ENCODE measurements at places on chromosomes 12 and 14. TPM values are rescaled to one million over a fixed set of nuclear protein-coding genes. Genes with fewer than 3 reads are reported as not detected.

GRCh38 chr12:108812324-108812723 is 45.1 kb downstream of the SSH1 start:
- no peak for DNase-seq

The ESR2 gene
- 0.21 TPM for total RNA-seq

The KRT71 gene
- total RNA-seq, result not detected

DNA sequence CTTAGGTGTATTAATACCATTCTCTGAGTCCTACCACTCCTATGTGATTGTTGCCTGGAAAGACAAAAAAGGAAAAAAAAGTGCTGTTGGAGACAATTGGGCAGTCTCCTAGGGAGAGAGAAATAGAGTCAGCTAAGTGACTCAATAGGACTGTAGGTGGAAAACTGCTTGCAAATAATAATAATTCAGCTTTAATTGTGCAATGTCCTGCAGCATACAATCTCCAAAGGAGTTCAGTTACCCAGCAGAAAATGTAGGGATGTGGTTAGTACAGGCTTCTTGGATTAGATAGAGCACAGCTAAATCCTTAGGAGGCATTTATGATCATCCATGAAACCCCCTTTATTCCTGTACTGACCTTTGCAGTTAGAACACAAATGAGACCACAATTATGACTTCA is 3.0 kb upstream of the SRSF9 start:
- no peak for DNase-seq

- no peak for DNase-seq
Observed at GRCh38 chr12:30996255-30996654, 69.7 kb downstream of the TSPAN11 start.

GRCh38 chr12:4440187-4440941 is 5.3 kb downstream of the FGF6 start:
- no peak for DNase-seq

The GUCY2C gene
- total RNA-seq, result not detected

DNA sequence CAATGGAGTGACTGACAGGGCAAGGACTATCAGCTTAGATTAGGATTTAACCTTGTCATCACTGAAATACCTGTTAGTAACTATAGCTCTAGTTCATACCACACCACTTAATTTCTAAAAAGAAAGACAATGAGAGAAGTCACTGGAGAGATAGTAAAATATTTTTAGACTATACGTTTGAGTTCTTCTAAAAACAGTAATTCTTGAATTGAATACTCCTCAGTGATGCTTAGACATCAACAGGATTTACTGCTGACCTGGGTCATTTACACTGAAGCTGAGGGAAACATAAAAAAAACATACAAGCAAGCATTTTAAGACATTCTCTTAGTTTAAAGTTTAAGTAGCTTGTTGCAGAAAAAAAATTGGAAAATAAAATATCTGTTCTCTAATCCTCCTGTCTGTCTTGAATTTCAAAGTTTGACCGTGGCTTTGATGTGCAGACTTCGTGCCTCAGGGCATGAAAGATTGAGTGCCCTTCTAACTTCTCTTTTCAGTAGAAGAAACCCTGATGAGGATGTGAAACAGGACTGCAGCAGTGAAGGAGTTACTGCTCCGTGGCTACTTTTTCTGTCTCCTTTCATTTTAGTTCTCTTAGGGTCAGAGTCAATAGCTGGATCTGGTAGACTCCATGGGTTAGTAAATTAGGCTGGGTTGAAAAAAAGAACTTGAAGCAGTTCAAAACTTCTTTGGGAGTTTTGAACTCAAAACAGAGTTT is 172.2 kb downstream of the PTPRO start:
- DNase-seq, result no peak

- no peak for DNase-seq
Observed at GRCh38 chr12:109270494-109270893, 38.6 kb downstream of the FOXN4 start.

- DNase-seq, result no peak
Observed at GRCh38 chr12:54273981-54274380, 5.9 kb downstream of the CBX5 start.

DNA sequence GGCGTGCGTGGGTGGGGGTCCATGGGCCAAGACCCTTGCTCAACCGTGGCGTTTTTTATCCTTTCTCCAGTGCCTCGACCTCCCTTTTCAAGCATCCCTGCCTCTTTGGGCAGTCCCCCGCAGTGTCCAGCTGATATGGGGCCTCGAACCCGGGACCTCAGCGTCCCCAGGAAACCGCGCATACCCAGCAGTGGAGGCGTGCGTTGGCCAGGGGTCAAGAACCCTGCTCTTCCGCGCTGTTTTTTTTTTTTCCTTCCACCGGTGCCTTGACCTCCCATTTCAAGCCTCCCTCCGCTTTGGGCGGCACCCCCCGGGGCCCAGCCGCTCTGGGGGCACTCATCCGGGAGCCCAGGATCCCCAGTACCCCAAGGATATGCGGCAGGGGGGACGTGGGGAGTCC is 325.8 kb downstream of the ALG10 start:
- no peak for DNase-seq

The CEBPE gene
- not detected for total RNA-seq

- no peak for DNase-seq
Observed at GRCh38 chr12:103114296-103115055, 157.0 kb downstream of the ASCL1 start.

DNA sequence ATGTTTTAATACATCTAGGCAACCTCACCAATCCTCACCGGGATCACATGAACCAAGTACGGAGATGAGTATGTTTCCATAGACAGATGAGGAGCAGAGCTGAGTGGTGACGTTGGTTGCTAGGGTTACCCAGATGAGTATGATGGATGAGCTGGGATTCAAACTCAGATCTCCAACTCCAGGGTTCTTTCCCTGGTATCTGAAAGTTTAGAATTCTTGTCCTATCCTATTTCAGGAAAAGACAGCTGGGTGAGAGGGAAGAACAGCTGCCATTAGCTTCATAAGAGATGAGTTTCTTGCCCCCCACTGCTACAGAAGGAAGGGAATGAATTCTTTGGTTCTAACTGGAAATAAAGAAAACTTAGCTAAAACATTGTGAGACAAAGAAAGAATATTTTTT is 728.9 kb upstream of the TBX3 start:
- no peak for DNase-seq

DNA sequence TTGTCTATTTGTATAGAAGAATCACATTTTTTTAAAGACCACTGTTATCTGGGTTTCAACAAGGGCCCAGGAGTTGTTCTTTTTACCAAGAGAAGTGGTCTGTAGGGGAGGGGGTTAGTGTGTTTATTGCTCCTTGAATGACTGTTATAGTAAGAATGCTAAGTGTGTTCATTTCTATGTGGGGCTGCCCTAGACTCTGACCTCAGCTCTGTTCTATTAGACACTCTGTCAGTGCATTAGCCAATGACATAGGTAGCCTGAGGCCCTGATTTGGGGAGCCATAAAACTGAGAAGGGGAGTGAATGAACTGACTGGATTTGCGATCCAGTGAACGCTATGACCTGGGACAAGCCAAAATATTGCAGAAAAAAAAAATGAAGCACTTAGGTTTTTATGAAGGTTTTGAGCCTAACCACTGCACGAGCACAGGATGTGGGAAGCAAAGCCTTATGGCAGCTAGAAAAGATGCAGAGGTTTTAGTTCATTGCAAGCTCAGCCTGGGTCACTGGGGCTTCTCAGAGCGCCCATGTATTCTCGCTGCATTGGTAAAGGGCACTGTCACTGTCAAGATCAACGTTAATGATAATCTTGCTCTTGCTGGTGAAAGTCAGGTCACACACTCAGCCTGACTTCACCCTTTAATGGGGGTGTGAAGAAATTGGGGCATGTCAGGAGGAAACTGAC is 63.8 kb downstream of the PRKCH start:
- DNase-seq, result no peak

DNA sequence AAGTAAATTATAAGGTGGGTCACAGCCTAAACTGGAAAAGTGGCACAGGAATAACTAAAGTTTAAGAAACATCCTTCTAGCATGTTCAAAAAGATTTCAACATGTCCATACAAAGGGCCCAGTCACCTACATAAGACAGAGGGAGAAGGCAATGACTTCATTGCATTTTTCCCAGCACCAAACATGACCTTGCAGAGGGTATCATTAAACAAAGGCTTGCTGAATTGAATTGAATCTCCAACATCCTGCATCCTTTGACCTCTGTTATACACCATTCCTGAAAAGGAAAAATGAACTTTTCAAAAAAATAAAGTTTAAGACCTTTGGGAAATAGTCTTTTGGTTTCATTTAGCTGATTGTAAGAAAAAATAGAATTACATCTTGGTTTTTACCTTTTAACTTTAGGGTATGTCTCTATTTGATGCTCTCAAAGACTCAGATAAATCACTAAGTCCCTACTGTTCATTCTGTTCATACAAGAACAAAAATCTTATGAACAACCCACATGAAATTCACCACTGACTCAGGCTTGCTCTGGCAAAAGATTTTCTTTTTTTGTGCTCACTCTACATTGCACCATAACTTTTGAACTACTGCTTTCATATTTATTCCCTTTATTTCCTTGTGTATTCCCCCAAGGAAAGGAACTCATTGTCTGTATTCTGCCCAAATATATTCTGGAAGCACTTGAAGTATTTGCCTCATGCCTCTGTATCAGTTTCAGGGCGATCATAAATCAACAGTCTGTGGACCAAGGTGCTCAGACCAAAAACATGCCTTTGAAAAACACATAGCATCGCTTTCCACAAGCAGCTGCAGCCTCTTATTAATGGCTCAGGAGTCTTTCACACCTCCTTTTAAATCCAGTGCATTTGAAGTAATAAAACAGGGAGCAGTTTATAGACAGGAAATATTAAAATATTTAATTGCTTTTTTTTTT is 121.7 kb downstream of the DUSP6 start:
- DNase-seq, result peak; percentile 40

The TTC7B gene
- 29.3 TPM for total RNA-seq

GRCh38 chr12:51942056-51942455 is 9.4 kb upstream of the ACVR1B start:
- DNase-seq, result no peak

DNA sequence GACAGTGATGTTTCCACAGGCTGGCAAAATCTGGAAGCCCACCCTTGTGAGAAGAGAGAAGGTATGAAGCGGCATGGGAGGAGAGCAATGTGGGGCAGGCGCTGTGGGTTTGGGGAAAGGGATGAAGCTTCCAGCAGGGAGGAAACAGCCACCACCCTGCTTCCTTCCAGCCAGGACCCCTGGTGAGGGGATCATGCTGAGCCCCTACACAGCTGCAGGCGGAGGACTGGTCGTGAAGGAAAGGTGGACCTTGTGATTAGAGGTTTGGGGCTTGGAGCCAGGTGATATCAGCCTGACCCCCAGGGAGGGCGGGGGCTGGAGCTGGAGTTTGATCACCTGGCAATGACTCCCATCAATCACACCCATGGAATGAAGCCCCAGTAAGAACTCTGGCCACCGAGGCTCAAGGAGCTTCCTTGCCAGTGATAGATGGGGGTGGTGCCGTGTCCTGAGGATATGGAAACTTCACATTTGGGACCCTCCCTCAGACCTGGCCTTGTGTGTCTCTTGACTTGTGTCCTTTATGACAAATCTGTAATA is 48.6 kb downstream of the RIMBP2 start:
- DNase-seq, result no peak

DNA sequence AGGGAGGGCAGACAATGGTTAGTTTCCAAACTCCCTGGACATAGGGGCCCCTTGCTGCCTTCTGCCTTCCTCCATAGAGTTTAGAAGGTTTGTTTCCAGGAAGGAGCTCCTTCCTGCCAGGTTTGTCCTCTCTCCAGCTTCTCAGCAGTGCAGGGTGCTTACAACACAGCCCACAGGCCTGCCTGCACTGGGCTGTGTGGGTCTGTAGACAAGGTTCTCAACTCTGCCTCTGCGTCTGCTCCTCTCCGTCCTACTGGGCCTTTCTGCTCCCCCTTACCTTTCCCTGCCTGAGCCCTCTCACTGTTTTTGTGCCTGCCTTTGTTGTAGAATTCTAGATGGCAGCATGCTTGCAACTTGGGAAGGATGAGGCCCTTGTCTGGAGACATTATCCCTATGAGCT is 124.0 kb downstream of the SAMD4A start:
- no peak for DNase-seq

GRCh38 chr14:78790271-78790670 is 620.1 kb downstream of the NRXN3 start:
- DNase-seq, result no peak

The TPCN1 gene
- 10.7 TPM for total RNA-seq

- DNase-seq, result no peak
Observed at GRCh38 chr12:99278899-99279298, 368.7 kb upstream of the GARIN6 start.

GRCh38 chr14:62777510-62777909 is 267.7 kb downstream of the KCNH5 start:
- DNase-seq, result no peak

DNA sequence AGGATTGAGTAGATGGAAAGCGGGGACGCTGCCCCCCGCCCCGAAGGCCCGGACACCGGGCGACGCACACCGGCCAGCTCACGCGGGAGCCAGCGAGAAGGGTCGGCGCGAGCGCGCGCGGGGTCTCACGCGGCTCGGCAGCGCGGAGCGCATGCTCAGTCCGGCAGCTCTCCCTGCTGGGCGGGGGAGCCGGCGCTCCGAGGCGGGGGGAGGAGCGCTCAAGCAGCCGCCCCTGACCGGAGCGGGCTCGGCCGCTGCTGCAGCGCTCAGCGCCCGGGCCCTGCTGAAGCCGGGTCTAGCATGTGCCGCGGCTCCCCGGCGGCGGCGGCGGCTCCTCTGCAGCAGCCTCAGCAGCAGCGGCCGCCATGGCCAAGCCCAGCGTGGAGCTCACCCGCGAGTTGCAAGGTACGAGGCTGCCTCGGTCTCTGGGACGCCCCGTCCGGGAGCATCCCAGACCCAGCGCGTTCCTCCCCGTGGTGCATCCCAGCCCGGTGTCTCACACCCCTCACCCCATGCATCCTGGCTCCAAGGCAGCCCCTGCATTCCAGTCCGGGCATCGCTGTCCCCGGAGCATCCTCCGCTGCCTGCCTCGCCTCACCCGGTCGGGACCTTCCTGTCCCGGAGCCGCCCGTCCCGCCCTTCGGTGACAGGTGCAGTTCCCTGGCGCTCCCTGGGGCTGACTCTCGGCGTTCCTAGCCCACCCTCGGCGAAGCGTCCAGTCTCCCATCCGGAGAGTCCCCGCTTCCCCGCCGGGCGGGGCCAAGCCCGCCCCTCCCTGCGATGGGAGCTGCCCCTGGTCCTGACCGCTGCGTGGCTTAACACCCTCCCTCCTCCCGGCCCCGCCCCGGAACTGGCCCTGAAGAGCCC is at the start of gene CARMIL3:
Gene CARMIL3 (plus strand): TSS at position 221 of the 867 bp plus-strand sequence. CDS start 145 bp downstream, at position 366.
- DNase-seq, result peak; percentile 30

DNA sequence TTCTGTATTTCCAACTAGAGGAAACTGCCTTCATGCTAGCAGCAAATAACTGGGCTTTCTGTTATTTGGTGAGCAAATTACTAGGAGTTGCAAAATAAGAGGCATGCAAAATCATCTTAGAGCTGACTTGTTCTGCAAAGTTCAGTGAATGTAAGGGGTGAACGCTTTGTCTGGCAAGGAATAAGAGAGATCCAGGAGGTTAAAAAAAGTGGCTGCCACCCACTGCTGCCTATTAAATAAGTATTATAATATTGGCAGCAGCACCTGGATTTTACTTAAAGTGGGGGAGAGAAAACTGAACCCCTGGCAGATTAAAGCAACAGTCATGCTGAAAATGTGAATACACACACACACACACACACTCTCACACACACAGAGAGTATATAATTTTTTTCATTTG is 557.0 kb downstream of the FLRT2 start:
- DNase-seq, result no peak
